ENCODE measurements at places on chromosomes 2 and 18. TPM values are rescaled to one million over a fixed set of nuclear protein-coding genes. Genes with fewer than 3 reads are reported as not detected.

COL4A4 gene
- total RNA-seq = 10.9 TPM

- DNase-seq = no peak
Measured at GRCh38 chr18:77208964-77209363, 40.7 kb upstream of the GALR1 start.

DNA sequence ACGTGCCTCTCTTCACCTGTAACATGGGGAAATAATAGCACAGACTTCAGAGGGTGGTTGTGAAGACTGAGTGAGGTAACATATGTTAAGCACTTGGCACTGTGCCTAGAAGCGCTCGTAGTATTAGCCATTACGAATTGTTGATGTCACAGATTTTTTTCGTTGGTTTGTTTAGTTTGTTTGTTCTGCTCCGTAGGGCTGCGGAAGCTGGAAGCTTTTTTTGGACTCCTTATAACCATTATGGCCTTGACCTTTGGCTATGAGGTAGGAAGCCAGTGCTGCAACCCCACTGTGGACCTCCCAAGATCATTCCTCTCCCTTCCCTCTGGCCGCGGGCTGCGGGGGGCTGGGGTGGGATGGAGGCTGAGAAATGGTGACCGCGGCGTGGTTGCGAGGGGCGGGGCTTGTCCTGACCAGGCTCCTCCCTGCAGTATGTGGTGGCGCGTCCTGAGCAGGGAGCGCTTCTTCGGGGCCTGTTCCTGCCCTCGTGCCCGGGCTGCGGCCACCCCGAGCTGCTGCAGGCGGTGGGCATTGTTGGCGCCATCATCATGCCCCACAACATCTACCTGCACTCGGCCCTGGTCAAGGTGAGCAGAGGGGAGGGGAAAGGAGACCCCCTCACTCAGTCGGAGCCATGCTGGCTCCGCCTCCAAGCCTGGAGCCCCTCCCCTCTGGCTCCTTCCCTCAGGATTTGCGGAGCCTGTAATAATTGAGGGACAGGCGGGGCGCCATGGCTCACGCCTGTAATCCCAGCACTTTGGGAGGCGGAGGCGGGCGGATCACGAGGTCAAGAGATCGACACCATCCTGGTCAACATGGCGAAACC lies 5.5 kb downstream of the SLC11A1 start:
- no peak for DNase-seq

GRCh38 chr2:128304715-128305554 lies 13.7 kb downstream of the HS6ST1 start:
- no peak for DNase-seq

DNA sequence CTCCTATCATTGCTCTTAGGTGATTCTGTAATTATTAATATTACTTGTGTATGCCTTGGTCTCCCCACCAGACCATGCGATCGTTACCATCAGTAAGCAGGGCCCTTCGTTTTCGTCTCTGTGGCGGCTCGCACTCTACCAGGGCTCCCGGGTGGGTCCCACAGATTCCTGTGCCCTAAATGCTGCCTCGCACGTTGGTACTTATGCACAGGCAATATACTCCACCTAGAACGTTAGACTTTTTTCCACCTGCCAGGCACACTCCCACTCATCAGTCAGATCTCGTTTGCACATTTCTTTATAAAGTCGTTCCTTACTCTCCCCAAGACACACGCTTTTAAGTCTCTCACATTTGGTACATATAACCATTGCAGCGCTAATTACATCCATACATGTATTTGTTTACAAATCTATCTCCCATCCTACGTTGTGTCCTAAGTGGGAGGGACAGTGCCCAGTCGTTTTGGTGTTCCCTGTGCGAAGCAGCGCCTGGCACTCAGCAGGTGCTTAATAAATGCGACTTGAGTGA lies 901 bp downstream of the FEZ2 start:
- DNase-seq = no peak

DNA sequence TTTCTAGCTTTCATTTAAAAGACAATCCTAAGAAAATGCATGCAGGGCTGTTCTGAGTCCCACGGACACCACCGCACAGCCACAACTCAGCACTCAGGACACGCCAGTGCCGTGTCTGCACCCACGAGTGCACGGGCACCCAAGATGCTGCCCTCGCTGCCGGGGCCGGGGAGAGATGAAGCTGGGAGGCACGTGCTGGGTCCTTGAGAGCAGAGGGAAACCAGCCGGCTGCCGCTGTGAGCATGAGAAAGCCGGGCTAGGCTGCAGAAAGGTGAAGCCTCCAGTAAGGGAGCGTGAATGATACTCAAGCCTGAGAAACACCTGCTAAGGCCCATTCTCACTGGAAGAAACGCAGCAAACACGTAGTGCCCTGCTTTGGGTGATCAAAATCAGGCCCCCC lies 4.8 kb downstream of the COPS9 start:
- DNase-seq = no peak

SOX11 gene
- total RNA-seq = 0.05 TPM

ZAP70 gene
- 4.8 TPM for total RNA-seq

NMS gene
- not detected for total RNA-seq

DNA sequence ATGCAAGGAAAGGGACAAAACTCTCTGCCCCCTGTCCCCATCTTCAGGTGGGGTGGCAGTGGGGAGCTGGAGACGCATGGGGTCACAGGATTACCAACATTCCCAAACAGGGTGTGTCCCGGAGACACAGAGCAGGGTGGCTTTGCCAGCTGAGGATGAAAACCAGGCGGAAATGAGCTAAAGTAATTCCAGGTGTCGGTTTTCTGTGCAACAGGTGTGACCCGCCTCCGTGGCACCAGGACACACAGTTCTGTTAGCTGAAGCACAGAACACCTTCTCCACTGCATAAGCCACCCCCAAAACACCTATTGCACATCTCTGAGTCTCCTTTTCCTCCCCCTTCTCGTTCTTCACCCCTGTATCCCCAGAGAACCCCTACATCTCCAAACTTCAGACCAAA lies 122.7 kb upstream of the GLI2 start:
- DNase-seq = no peak

CDH2 gene
- not detected for total RNA-seq

SPOPL gene
- 36.9 TPM for total RNA-seq

HTRA2 gene
- 49.4 TPM for total RNA-seq

GRCh38 chr2:186274936-186275575 lies 211.0 kb upstream of the ZC3H15 start:
- DNase-seq = no peak

DNA sequence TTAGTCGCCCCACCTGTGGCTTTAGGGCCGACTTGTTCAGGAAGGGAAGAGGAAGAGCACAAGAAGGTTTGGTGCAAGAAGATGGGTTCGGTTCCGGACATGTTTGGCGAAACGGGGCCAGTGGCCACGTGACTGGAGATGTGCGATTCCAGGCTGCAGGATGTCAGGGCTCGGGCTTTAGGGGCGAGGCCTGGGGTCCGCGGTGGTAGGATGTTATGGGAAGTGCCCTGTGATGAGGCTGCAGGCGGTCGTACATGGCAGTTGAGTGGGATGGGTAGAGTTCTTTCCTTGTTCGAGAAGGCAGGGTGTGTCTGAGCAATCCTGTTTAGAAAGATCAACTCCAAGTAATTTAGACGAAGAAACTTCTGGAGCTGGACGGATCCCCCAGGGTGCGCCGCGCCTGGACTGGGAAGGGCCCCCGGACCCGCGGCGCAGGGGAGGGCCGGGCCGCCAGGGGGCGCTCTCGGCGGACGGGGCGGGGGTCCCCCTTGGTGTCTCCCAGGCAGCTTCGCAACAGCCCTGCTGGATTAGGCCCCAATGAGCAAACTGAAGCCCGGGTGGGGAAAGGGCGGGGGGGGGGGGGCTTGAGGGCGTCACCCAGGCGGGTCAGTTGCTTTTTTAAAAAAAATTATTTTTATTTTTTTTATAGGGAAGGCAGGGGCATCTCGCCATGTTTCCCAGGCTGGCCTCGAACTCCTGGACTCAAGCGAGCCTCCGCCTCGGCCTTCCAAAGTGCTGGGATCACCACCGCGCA lies 17.2 kb upstream of the SDC1 start:
- DNase-seq = no peak

DNA sequence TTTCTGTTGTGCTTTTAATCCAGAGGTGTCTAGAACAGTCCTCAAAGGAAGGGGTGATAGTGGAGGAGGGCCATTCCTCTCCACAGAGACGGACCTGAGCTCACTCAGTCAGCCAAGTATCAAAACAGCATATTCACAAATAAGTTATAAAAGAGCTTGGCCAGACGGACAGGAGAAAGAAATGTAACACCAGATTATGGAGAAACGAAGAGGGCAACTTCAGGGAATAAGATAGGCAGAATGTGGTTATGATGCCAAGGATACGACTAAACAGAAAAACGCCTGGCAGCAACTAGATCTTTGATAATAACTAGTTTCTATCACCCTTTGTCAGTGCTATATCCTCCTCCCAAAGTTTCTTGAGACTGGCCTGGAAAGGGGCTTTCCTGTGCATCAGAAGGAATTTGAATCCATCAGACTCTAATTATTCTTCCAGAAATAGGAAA lies 42.5 kb downstream of the MAP4K3 start:
- no peak for DNase-seq

DNA sequence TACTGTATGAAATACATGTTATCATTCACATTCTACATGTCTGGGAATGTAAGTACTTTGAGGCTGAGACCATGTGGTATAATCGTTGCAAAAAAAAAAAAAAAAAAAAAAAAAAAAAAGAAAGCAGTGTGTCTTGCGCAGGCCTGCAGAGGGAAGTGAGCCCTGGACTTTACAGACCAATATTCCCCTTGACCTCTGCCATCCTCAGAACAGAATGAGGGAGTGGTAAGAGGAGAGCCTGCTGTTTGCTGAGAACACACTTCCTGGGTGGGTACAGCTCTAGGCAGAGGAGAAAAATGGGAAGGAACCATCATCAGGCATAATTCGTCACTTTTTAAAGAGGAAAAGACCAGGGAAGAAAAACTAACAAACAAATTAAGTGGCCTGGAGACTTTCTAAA lies 28.8 kb upstream of the TBC1D8 start:
- DNase-seq = no peak

OSR1 gene
- total RNA-seq = not detected

DNA sequence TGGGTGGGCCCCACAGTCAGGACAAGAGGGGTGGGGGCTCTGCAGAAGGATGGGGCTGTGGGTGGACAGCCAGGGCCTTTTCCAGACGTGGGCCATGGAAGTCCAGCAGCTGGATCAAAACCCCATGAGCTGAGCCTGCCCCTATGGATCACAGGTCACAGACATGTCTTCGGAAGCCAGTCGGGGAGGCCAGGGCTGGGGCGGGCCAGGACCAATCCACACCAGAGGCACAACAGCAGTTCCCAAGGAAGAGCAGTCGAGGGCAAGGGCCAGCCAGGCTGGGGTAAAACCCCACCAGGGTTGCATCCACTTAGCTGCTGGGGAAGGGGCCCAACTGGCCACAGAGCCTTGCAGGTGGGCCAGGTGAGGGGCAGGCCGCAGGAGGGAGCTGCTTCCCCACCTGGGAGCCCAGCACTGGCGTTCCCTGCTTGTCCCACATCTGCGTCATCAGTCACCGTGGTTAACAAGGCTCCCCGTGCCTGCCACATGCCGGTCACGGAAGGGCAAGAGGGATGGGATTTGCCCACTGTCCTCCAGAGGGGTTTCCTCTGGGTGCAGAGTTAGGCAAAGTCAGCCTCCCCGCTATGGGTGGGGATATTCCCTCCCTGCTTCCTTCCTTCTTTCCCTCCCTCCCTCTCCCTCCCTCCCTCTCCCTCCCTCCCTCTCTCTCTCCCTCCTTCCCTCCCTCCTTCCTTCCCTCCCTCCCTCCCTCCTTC lies 46.4 kb upstream of the ODC1 start:
- DNase-seq = no peak

DNA sequence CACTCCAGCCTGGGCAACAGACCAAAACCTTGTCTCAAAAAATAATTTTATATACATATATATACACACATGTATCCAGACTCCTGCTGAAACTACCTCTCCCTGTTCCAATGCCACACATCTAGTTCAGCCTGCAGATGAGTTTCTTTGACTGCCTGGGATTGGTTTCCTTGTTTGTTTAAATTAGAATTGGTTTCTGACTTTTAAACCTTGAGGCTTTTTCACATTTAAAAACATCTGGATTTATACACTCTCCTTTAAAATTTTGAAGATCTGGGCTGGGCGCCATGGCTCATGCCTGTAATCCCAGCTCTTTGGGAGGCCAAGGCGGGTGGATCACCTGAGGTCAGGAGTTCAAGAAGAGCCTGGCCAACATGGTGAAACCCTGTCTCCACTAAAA lies 21.8 kb upstream of the CXCR1 start:
- DNase-seq = no peak
